Endothelial cell (in vitro differentiated cells): ENCODE measurements at places on chromosomes 12 and 14.

GRCh38 chr12:66929121-66929520 is 250.2 kb upstream of the GRIP1 start:
- DNase-seq = no peak

GRCh38 chr12:131171029-131171428 is 217.3 kb downstream of the ADGRD1 start:
- DNase-seq = no peak

DNA sequence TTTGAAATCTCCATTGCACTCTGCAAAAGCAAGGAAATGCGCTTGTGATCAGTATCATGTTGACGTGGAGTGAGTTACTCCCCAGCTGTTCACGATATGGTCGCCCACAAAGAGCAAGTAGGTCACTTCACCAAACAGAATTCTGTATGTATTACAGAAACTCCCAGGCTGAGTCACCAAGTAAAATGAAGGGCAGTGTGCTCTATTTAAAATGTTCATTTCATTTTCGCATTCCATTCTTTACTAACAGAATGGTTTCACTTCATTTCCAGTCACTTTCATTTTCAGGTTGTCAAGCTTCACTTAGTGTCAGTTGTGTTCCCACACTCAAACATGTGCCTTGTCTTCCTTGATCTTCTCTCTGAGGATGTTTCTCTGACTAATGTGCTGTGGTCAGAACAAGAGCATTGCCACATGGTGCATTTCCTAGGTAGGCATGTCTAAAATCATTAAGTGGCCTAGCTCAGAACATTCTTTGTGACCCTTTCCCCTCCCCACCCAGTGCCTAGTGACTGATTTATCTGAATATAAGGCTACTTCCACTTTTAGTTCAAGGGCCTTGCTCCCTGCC is 391.2 kb downstream of the RAD51B start:
- DNase-seq = no peak

DNA sequence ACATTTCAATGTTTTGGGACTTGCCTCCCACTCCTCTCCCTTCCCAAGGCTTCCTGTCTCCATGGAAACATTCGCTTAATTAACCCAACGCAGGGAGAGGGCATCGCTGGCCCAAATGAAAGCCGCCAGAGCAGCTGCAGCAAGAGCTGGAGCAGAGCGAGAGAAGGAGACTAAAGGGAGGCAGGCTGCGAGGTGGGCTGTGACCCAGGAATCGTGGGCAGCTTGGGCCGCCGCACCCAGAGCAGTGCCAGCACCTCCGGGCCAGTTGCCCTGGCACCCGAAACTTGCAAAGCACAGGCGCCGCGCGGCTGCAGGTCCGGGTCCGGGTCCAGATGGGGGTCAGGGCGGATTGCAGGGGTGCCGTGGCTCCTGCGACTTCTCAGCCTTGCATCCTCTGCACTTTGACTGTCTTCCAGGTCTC is 43.5 kb upstream of the PTPRQ start:
- DNase-seq = no peak

DNA sequence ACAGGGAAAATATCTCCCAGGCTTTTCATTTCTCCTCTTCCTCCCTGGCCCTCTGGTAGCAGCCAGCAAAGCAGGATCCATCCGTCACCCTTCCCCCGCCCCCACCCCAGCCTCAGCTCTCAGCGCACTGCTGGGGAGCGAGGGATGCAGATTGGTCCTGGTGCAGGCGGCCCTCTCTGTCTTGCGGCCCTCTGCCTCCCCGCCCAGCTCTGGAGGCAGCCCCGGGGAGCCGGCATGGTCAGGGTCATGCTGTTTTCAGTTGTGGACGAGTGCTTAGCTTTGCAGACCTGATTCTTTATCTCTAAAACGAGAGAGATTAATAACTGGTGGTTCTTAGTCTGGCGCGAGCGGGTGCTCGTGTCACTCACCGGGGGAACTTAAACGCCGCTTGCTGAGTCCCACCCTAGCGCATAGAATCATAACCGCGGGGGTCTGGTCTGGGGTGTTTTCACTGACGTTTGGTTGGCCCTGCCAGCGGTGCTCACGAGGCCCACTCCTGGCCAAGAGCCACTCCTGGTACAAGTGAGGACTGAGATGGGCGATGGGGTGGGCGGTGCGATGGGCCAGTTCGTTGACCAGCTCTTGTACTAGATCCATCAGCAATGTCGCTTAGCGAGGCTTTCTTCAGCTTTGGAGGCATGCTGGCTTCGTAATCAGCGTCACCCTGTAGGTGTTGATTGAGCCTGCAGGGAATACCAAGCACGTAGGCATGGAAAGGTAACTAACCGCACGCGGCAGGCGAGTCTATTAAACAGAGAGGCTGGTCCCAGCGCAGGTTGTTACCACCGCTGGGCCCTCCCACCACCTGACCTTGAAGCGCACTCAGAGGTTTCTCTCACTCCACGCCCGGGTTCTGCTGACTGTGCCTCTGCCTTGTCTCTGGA is 95.2 kb downstream of the TSPAN9 start:
- no peak for DNase-seq

DNA sequence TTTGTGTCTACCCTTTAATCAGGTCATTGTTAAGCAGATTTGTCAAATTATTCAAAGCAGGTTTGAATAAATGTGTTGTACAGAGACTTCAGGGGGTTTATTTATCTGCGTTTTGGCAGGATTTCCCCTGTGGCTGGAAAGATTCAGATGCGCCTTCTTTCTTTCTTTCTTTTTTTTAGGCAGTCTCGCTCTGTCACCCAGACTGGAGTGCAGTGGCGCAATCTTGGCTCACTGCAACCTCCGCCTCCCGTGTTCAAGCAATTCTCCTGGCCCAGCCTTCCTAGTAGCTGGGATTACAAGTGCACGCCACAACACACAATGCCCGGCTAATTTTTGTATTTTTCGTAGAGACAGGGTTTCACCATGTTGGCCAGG is 6.3 kb upstream of the NANOGNB start:
- no peak for DNase-seq

DNA sequence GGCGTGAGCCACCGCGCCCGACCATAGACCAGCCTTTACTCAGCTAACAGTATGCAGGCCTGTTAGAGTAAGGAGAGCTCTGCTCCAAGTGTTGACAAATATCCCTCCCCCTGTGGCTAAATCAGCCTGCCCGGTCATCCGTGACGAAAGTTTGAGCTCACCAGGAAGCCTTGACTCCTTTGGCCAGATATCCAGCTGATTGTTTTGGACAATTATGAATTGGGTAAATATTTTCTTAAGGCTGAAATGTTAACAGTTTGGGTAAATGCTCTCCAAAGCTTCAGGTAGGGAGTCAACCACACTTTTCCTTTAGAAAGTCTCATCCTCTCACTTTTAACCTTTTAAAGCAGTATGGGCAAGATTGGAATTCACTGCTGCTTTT is 157.9 kb downstream of the PAWR start:
- DNase-seq = no peak

GRCh38 chr12:113619202-113619601 is 147.5 kb upstream of the LHX5 start:
- DNase-seq = no peak

DNA sequence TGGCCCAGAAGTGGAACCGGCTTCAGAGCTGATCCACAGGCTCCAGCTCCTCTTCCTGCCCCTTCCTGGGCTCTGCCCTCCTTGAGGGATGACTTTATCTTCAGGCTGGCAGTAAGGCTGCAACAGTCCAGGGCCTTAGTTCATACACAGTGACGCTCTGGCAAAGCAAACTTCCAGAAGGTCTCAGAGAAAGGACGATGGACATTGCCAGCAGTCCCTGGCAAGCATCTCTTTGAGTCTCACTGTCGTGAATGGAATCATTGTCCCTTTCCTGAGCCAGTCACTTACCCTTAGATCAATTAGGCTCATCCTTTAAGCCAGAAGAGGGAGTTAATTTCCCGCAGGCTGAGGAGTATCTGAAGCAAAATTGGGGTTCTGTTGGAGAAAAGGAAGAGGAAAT is 8.6 kb downstream of the AK7 start:
- no peak for DNase-seq

GRCh38 chr12:2682296-2683251 is 112.2 kb upstream of the FKBP4 start:
- peak; percentile 61 for DNase-seq

DNA sequence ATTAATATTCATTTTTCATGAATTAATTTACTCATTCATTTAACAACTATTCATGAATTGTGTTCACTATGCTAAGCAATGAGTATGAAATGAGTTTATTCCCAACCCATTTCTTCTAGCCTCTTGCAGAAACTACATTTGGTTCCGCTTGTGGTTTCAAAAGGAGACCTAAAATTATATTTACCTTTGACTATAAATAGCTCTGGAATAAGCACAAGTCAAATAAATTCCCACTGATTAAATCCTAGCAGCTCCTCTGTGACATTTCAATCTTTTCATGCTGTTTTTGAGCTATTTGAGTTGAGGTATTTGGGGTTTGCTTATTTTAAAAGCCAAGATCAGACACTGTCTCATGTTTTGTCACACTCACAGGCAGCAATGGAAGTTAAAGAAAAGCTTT is 46.9 kb downstream of the DUSP6 start:
- no peak for DNase-seq

GRCh38 chr12:70733385-70733784 is 96.2 kb upstream of the PTPRB start:
- DNase-seq = peak; percentile 32

- no peak for DNase-seq
Measured at GRCh38 chr14:29650554-29651269, 276.9 kb downstream of the PRKD1 start.

DNA sequence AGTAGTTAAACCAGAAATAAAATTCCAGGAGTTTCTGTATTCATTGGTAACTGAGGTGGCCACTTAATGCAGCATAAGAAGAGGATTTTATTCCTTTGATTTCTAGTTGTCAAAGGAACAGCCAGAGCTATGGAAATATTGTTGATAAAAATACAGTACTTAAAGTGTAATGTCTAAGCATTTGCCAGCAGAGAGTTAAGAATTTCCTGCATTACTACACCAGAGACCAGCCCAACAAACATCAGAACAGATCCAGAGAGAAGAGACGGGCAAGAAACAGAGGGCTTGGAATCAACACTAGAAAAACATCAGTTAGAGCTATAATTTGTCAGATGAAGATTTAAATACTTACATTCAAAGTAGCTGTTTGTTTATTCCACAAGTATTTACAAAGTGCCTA is 77.9 kb downstream of the ST8SIA1 start:
- no peak for DNase-seq

DNA sequence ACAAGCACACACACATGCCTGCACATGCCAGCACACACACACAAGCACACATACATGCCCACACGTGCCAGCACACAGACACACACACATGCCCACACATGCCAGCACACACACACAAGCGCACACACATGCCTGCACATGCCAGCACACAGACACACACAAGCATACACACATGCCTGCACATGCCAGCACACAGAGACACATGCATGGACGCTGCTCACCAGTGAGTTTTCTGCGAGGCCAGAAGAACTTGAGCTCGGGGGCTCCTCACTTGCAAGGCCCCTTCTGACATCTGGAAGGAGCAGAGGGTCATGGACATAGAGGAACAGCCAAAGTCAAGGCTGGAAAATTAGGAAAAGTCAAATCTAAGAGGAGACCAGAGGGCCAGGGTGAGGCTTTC is 61.2 kb upstream of the BCL11B start:
- DNase-seq = no peak

GRCh38 chr14:63573581-63573980 is 30.4 kb upstream of the PPP2R5E start:
- no peak for DNase-seq

DNA sequence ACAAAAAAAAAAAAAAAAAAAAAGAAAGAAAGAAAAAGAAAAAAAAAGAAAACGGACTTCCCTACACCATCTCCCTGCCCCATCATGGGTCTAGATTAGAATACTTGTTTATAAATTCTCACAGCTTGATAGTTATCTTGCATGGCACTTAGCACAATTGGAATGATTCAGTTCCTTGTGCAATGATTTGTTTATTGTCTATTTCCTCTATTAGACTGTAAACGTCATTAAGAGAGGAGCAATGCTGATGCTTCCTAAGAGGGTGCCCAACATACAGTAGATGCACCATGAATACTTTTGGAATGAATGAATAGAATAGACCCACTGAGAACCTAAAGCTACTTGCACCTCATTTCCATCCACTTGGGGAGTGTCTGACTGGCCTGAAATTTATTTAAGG is 40.8 kb downstream of the PAX9 start:
- DNase-seq = no peak

DNA sequence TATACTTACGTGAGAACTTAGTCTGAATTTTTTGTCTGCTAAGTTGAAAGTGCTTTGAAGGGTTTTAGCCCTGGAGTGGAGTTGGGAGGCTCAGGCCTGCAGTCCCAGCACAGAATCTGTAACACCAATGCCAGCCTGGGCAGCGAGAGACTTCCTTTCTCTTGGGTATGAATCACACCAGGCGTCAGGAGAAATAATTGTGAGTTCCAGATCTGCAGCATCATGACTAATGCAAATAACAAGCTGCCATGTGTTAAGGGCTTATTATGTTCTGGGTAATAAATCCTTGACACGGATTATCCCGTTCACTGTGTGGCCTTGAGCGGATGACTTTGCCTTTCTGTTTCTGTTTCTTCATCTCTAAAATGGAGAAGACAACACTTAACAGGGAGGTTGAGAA is 70.6 kb downstream of the B4GALNT3 start:
- no peak for DNase-seq

GRCh38 chr12:132040906-132041606 is 91.3 kb downstream of the EP400 start:
- DNase-seq = no peak

- no peak for DNase-seq
Measured at GRCh38 chr14:24197056-24197450, 1.8 kb upstream of the TM9SF1 start.

GRCh38 chr12:3251691-3252090 is 174.5 kb downstream of the TSPAN9 start:
- DNase-seq = no peak

- no peak for DNase-seq
Measured at GRCh38 chr14:33916663-33917565, 34.0 kb downstream of the EGLN3 start.

- DNase-seq = no peak
Measured at GRCh38 chr14:79180656-79181055, 1010.5 kb downstream of the NRXN3 start.

- DNase-seq = no peak
Measured at GRCh38 chr12:78316631-78317468, 486.2 kb downstream of the NAV3 start.

- DNase-seq = no peak
Measured at GRCh38 chr12:38813923-38814322, 91.5 kb downstream of the CPNE8 start.
